ENCODE measurements at places on chromosomes 13 and 19.

DNA sequence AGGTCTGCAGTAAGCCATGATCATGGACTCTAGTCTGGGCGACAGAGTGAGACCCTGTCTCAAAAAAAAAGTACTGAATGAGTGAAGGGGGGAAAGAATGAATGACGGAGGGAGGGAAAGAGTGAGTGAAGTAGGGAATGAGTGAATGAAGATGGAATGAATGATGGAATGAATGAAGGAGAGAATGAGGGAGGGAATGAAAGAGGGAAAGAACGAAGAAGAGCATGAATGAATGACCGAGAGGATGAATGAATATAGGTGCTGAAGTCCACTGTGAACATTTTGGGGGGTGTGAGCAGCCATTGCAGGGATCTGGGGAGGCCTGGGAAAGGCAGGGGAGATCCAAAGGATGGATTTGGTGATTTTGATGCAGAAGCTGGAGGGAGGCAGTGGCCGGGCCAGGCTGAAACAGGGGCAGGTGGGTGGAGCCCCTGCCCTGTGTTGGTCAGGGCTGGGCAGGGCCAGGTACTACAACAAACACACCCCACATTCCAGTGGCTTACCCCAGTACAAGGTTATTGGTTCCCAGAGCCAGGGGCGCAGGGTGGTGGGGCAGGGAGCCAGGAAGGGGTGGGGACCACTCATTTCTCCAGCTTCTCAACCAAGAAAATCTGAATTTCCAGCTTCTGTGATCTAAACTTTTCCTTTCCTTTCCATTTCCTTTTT lies 14.3 kb downstream of the SLC27A1 start:
- no peak for DNase-seq

- no peak for DNase-seq
Observed at GRCh38 chr19:35352177-35352447, 4.4 kb downstream of the FFAR1 start.

DNA sequence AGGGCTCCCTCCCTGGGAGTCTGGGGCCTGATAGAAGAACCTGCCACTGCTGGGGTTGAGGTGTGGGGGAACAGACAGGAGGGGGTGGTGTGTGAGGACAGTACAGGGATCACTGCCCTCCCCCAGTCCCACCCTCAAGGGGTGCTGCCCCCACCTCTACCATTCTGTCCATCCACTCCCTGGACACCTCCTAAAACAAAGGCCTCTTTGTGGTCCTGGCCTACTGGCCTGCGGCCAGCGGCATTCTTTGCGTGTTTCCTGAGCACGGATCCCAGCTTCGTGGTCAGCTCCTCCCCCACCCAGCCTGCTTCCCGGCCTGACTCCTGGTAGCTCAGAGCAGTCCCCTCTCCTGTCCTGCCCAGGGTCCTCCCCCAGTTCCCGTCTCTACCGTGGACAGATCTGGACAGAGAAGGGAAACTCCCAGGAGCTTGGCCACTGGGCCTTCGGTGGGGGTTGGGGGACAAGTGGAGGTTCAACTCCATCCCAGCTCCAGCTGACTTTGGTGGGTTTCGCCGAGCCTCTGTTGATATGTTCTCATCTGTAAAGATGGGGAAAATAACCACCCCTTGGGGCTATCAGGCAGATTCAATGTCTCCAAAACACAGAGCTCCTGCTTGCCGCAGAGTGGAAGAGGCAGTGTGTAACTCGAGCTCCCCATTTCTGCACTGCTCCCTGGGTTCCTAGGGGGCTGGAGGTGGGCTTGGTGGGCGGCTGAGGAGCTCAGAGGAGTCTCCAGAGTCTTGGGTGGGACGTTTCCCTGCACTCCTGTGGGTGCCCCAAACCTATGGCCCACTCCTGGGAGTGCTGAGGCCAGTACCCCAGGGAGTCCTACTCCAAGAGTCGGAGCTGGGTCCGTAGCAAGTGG lies 48.7 kb downstream of the LYL1 start:
- DNase-seq, result no peak

- DNase-seq, result no peak
Observed at GRCh38 chr13:100540621-100541020, 48.0 kb downstream of the GGACT start.

DNA sequence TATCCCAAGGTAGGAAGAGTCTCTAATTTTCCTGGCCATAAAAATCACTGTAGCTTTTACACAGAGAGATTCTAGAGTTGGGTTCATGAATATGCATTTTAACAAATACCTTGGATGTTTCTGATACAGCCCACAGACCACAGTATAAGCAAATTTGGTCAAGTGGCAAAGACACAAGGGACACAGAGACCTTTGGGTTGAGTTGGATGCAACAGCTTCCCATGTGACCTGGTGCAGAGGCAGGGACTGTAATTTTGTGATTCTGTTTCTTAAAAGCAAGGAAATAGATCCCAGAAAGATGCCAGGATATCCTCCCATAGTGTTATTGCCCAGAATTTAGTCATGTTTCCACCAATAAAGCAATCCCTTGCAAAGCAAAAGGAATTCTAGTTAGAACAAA lies 27.0 kb downstream of the FPR3 start:
- no peak for DNase-seq

DNA sequence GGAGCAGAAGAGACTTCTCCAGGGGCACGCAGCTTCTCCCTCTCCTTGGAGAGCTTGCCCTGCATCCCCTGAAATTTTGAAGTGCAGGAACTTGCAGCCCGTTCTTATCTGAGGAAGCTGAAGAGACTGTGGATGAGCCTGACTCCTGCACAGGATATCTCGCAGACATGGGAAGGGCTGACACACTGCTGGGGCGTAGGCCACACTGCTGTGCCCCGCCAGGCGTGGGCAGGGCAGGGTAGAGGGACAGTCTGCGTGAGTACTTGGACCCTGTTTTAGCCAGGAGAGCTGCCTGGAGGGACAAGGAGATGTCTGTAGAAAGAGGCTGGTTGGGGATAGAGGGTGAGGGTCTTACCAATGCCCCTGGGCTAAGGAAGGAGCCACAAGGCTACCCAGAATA lies 353.7 kb upstream of the NBEA start:
- DNase-seq, result no peak

- DNase-seq, result no peak
Observed at GRCh38 chr13:99659866-99660554, 158.7 kb downstream of the TM9SF2 start.

- DNase-seq, result peak; percentile 9
Observed at GRCh38 chr13:107025991-107026390, 458.1 kb upstream of the ARGLU1 start.

DNA sequence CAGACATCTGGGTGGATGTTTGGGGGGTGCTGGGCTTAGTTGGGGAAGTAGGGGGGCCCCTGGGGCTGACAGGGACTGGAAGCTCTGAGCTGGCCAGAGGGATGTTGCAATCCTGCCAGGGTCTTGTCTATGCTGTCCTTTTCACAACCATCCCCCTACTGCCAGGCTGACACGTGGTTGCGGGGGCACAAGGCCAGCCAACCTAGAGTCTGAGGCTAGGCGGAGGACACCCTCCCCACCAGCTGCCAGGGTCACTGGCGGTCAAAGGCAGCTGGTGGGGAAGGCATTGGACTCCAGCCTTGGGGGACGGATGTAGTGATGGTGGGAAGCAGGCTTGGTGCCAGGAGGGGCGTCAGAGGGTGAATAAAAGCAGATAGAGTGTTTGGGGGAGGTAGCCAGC lies 1.6 kb upstream of the APOC1 start:
- DNase-seq, result no peak

- DNase-seq, result no peak
Observed at GRCh38 chr13:33401238-33401637, 115.7 kb upstream of the STARD13 start.

DNA sequence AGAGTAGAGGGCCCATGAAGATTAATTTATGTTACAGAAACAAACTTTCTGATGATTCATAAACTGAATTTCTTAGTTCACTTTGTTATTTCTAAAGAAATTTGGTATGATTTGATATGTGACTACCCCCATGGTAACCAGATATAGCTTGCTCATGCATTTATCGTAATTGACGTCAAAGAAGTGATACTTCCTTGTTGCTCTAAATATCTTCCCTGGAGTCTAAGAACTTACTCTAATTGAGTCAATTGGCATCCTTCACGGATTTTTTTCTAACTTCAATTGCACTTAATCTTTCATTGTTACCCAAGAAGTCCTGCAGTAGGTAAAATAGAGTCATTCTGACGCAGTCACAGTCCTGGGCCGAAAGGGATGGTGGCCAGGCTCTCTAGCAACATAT lies 240.9 kb downstream of the GPC5 start:
- DNase-seq, result no peak

GRCh38 chr19:18478545-18479311 lies 40.8 kb upstream of the ISYNA1 start:
- DNase-seq, result peak; percentile 65

- DNase-seq, result no peak
Observed at GRCh38 chr19:51367255-51367564, 1.0 kb upstream of the ETFB start.

- no peak for DNase-seq
Observed at GRCh38 chr13:45623516-45624090, 8.1 kb upstream of the ERICH6B start.

- DNase-seq, result no peak
Observed at GRCh38 chr19:5271145-5271544, 69.5 kb downstream of the PTPRS start.

- no peak for DNase-seq
Observed at GRCh38 chr13:25625414-25625813, 253.6 kb downstream of the ATP8A2 start.

GRCh38 chr13:108827646-108828045 lies 198.2 kb downstream of the MYO16 start:
- DNase-seq, result peak; percentile 32

DNA sequence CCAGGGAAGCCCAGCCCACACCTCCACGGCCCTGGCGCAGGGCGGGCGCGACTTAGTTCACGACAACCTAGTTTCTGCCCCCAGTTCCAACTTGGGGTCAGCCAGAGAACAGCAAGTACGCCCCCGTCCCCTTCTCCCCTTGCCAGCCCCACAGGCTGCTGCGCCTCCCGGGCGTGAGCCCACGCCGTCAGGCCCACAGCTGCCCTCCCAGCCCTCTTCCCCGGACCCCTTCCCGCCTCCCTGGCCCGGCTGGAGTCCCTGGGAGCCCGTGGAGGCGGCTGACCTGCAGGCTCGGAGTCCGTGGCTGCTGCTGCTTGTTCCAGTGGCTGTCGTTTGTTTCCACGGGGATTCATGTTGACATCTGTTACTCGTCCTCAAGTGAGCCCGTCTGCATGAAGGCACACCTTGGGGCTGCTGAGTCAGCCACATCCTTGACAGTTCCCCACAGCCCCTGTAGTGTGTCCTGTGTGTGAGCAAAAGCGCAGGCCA lies 86.0 kb downstream of the ATP11A start:
- no peak for DNase-seq

DNA sequence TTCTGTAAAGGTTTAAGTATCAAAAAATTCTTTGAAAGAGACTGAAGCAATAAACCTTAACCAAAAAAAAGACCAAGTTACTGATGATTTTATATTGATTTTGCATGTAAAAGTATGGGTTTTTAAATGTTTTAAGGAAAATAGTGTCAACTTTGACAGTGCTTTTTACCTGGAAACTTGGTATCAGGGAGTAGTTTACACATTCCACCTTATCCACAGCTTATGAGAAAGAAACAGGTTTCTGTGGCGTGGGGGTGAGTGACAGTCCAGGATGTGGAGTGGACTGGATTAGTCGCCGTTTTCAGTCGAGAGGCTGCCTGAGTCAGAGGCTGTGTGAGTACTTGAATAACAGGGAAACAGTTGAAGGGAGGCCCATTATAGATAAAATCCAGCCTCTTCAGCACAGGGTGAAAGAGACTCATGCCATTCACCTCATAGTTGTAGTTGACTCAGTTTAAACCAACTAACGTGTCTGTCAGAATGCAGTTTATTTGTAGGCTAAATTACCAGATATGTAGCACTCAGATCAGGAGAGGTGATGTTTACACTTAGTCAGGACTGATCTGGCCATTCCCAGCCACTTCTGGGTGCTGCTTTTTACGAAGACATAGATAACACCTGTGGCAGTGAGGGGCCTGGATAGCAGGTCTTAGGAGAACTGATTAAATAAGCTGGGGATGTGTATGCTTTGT lies 595 bp upstream of the GPR183 start:
- DNase-seq, result peak; percentile 19

DNA sequence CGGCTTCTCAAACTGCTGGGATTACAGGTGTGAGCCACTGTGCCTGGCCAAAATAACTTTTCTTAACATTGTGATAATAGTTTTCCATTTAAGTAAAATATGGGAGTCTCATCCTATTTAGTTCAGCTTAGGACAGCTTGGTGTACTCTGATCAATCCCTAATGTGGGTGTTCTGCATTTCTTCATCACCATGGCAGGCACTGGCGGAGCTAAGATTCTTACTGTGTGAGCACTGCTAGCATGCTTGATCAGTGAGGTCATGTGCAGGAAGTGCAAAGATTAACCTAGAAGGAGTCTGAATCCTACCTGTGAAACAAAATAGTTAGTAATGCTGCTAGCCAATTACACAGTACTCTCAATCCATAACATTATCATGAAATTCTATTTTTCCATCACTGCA lies 1684.2 kb upstream of the SLC10A2 start:
- no peak for DNase-seq

- DNase-seq, result no peak
Observed at GRCh38 chr19:1608359-1609102, 3.3 kb upstream of the UQCR11 start.

- DNase-seq, result no peak
Observed at GRCh38 chr19:30679153-30679702, 307.0 kb downstream of the ZNF536 start.
